ENCODE measurements at places on chromosomes 1 and 21.

DNA sequence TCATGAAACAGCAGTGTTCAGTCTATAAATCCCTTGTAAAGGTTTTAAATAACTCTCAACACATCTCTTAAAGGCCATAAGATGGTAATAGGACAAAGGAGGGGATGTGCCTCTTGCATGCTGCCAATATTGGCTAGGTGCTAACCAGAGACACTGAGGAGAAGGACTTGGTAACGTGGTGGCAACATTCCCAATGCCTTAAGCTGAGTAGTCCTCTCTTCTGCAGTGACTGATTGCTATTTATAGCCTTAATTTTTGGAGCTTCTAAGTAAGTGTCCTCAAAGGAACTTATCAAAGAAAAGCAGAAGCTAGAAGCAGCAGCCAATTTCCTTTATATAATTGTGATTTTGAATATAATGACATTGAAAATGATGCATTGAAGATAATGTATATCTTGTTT, 63.0 kb downstream of the DPT start:
- no peak for DNase-seq

GRCh38 chr1:31180338-31180737, 59.3 kb downstream of the NKAIN1 start:
- no peak for DNase-seq

DNA sequence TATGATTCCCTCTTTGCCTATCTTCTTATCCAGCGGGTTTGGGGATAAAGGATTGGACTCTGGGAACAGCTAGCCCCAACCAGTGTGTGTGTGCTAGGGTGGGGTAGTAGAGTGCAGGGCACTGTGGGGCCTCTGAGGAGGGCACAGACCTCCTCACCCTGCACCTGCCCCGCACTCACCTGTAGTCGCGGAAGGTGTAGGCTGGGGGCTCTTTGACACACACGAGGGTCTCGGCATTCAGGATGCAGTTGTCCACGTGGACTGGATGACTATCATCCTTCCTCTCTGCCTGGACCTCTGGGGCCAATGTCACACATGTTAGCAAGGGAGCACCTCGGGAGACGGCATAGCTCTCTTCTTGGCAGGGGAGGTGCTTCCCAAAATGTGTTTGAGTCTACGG, 8.0 kb upstream of the CLDN19 start:
- DNase-seq = no peak

GRCh38 chr21:45262616-45263015, 25.1 kb downstream of the POFUT2 start:
- DNase-seq = no peak

GRCh38 chr1:164648636-164649035, 89.7 kb downstream of the PBX1 start:
- DNase-seq = no peak

DNA sequence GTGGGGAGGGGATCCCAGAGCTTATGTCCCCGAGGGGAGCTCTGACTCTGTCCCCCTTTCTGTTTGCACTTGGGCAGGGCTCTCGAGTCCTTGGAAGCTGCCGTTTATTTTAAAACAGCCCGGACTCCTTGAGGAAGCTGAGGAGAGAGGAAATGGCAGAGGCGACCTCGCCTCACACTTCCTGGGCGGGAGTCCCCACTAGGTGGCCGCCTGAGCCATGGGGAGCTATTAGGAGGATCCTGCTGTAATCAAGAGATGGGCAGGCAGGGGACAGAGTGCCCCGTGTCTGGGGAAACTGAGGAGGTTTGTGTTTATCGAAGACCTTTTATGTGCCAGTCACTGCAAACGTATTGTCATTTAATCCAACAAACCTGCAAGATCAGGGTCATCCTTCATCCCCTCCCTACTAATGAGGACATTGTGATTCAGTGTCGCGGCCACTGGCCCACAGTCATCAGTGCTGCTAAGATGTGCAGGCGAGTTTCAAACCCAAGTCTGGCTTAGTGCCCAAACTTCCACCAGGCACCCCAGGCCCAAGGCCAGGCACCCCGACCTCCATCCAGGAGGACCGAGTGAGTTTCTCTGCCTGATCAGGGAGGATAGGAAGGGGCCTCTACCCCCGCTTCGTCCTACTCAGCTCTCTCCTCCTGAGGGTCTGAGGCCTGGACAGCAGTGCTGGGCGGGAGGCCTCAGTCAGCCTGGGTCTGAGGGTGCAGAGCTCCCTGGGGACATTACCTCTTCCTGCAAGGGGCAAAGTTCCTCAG, 316.9 kb upstream of the VAMP3 start:
- no peak for DNase-seq

GRCh38 chr1:232904131-232904530, 46.3 kb upstream of the NTPCR start:
- no peak for DNase-seq

DNA sequence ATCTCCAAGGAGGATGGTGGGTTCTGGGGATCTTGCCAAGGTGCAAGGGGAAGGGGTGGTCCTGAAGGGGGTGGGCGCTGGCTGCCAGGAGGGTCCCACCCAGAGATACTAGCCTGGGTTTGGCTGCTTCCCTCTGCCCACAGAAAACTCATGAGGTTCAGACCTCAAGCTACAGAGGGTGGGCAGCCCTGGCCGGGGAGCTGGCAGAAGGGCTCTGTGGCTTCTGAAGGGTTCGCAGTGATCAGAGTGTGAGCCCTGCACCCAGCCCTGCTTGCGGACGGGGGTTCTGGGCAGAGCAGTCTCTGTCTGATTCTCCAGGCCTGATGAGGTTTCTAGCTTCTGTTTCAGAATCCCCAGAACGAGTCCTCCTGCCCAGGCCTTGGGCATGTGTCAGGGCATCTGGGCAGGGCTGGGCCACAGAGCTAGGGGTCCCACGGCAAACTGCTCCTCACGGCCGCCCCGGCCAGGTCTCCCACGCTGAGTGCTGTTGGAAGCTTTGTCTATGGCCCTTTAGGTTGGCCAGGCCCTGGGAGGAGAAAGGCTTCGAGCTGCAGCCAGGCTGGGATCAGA, 635 bp upstream of the MMEL1 start:
- DNase-seq = no peak

DNA sequence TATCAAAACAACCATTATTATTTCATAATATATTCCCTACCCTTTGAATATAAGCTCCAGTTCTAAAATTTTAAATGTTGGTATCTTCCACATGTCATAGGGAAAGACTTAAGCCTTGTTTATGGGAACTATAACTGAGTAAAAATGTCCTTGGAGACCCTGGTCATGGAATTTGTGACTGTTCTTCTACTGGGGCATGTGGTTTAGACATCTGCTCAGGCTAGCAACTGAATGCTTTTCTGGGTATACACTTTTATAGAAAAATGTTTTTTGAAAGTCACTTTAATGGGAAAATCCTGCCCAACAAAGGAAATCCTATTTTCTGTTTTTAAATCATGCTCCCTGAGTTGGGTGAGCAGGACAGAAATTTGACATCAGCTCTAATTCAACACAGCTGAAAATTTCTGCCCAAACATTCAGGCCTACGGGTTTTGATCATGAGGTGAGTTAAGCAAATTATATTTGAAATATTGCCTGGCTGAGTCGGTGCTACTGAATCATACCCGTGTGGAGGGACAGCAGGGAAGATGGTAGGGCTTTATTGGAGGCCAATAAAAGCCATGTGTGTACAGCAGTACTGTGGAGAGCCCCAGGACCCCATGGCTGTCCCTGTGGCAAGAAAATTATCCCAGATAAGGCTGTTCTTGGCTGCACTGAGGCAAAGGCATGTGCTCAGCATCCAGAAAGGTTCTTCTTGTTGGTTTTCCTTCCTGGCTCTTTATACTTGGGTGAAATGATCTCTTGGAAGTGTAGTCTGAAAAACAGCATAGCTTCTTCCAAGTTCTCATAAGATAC, 391.8 kb downstream of the DISC1 start:
- no peak for DNase-seq

DNA sequence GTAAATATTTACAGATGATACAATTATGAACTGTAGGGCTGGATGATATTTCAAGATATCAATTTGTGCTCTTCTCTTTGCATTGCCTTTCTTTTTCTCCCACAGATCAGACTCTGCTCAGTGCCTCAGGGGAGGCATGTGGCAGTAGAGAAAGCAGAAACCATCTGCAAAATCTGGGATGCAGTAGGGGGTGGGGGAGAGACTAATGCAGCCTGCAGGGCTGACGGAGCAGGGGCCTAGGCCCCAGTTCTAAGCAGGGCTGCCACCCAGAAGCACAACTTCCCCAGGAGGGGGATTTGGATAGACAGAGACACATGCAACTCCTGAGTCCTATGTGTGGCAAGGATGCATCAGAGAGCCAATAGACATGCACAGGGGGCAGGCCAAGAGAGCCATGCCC, 511.6 kb downstream of the SMYD3 start:
- no peak for DNase-seq

- DNase-seq = no peak
Measured at GRCh38 chr1:12568009-12568767, 49.8 kb downstream of the DHRS3 start.

DNA sequence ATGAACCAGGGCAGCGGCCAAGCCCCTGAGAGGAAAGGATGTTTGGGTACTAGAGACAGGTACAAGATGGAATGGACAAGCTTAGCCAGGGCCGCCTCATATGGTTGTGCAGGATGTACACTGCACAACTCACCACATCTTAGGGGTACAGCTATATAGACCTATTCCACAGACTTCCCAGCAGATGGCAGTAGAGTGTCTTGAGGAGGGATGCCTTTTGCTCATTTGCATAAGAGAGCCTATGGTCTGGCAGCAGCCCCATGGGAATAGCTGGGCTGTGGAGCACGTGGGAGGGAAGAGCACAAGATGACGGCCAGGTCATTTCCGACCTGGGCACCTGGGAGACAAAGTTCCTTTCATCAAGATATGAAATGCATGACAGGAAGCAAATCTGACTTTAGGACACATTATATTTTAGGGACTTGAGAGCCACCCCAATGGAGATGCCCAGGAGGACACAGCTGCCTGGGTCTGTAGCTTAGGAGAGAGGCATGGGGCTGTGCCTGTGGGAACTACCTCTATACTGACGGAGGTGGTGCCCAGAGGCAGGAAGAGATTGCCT, 215.5 kb downstream of the KCNJ6 start:
- DNase-seq = peak; percentile 73

- DNase-seq = no peak
Measured at GRCh38 chr21:21968810-21969209, 970.6 kb downstream of the NCAM2 start.

DNA sequence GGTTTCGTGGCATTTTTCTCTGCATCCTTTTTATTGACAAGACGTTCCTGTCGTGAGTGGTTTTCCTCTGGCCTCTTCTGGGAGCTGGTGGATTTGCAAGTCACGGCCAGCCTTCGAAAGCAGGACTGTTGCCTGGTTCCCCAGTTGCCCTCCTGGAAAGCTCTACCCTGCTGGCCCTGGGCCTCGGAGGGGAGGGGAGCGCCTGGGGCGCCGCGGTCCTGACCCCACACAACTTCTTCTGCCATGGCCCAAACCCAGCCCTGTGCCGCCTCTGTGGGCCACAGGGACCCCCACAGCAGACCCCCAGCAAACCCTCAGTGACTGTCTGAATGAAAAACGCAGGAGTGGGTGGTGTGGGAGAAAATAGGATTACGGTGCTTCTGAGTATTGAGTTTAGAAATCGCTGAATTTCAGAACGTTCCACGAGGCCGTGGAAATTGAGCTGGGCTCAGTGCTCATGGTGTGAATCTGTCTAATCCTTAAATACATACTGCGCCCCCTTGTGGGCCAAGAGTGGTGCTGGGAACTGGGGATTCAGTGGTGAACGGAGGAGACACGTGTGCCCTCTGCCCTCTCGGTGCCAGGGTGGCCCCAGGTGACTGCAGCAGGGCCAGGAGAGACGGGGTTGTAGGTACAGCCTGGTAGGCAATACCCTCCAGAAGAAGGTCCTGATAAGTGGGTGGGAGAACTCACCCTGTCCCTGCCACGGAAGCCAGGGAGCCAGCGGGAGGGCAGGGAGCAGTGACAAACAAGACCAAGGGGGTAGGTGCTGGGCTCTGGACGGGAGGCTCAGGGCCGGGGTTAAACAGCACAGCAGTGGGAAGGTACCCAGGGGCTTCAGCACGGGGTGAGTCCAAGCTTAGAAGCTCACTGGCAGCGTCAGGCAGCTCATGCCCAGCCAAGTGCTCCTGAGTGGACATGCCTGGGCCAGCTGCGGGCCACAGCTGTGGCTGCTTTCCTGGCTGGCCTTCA, 101.2 kb upstream of the COL6A1 start:
- DNase-seq = peak; percentile 67

GRCh38 chr1:26278303-26278702, 1.6 kb upstream of the SH3BGRL3 start:
- DNase-seq = peak; percentile 98

GRCh38 chr1:97599447-97599846, 321.4 kb downstream of the DPYD start:
- DNase-seq = peak; percentile 33

DNA sequence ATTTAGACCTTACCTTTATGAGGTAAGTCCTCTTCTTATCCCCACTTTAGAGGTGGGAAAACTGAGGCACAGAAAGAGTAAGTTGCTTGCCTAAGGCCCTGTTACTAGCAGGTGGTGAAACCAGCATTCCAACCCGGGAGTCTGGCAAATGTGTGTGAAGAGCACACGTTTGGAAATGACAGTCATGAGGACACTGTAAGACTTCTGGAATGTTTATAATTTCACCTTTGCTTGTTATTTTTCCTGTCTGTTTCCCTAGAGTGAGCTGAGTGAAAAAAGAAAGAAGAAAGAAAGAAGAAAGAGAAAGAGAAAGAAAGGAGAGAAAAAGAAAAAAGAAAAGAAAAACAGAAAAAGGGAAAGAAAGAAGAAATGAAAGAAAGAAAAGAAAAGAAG, 21.2 kb upstream of the LGALS8 start:
- peak; percentile 31 for DNase-seq

GRCh38 chr1:169024800-169025271, 81.7 kb upstream of the ATP1B1 start:
- DNase-seq = no peak

DNA sequence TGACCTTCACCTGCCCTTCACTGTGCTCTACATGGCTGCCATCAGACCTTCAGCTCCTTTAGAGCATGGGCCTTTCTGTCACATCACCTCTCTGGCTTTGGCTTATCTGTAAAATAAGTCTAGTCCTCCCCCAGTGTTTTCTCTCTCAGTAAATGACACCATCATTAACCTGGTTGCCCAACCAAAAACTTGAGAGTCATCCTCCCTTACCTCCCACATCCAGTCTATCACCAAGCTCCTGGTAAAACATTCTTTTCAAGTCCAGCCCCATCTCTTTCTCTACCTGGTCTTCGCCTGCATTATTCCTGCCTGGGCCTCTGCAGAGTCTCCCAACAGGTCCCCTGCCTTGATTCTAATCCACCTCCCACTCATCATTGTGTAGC, 13.1 kb downstream of the SLC26A9 start:
- DNase-seq = no peak

DNA sequence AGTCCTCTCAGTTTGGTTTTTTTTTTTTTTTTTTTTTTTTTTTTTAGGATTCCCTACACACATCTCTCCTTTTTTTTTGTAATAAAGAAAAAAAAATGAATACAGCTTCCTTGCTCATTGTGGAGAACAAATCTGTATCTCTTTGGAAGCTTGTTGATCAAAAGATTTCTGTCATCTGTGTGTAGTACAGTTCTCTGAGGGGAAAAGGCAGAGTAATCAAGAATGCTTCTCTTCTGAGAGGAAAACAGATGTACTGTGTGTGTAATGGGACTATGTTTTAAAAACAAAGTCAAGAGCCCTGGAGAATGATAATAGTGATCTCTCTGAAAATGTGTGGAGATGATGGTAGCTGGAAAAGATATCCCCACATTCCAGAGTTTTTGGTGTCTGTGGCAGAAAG, 16.5 kb upstream of the ROR1 start:
- no peak for DNase-seq

GRCh38 chr21:31117128-31117916, 79.0 kb upstream of the KRTAP19-8 start:
- peak; percentile 73 for DNase-seq

GRCh38 chr1:8051650-8052049, 25.5 kb upstream of the ERRFI1 start:
- DNase-seq = no peak
